Gastroesophageal sphincter (tissue), 4 donors: ENCODE measurements at places on chromosomes 3 and 15.

DNA sequence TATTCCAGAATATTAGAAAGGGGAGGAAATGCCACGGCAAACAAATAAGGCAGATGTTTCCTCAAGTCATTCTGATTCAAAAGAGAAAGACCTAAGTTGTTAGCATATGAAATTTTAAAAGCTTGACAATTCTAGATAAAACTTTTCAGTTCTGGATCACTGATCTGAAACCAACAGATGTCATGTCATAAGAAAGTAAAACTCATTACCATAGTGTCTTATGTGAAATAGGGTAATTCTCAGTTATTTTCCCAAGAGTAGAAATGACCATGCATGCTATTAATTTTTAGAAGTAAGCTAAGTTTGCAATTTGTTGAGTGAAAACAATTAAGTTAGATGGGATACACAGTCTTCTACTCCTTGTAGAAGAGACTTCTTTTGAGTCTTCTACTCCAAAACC lies 630.3 kb downstream of the NAALADL2 start:
- no peak for ATAC-seq

GRCh38 chr3:131282379-131282778 lies 99.2 kb upstream of the NUDT16 start:
- no peak for ATAC-seq

DNA sequence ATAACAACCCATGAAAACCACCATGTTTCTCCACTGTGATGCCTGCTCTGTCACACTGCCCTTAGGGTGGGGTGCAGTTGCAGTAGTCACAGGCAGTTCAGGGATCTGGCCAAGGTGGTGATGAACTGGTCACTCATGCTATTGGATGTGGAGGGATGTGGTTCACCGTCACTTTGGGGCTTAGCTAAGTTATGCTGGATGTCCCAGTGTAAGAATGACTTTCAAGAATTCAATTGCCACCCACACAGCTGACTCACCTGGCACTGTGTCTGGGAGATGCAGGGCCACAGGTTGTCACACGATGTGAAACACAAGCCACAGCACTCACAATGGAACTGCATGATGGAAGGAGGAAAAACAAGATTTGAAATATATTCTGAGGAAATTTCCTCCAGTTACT lies 146.1 kb upstream of the CTNNB1 start:
- no peak for ATAC-seq

DNA sequence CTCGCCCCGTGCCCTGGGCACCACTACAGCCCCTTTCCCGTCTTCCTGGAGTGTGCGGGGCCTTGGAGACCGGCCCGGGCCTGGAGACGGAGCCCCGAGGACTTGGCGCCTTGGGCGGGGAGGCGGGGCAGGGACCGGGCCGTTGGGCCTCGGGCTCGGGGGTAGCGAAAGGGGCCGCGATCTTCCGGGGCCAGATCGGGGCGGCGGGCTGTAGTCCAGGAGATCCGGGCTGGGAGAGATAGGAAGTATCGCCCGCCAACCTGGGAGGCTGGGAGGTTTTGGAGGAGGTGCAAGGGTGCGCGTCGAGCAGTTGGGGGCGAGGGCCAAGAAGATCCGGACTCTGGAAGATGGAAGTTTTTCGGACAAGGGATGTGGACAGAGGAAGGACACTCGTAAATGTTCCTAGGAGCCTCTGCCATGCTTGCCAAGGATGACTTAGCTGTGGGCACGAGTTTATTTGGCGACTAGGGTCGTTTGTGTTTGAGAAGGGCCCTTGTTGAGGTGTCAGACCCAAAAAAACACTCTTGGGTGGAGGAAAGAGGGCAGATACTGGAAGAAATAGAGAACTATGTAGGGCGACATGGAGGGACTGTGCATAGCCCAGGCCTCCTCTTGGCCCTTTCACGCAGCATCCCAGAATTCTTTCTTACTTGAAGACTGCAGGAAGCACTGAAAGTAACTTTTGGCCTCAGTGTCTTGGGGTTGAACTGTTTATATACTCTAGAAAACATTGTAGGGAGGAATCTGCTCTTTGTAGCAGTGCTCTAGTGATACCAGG lies 712 bp downstream of the RTF1 start:
- no peak for ATAC-seq

DNA sequence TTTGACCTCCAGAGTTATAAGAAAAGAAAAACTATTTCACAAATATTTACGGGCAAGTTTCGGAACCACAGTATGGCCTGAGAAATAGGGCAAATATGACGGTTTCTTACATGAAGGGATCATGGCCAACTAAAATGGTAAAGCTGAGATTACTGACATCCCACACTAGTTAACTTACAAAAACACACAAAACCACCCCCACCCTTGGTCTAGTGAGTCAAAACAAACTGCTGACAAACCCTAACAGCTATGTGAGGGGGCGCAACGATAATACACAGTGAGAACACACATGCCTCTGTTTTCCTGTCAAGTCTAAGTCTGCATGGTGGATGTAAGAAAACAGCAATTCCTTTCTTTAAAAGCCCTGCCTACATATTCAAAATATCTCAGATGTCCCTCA lies 32.3 kb downstream of the CBLB start:
- no peak for ATAC-seq

GRCh38 chr3:26015752-26016151 lies 225.9 kb downstream of the OXSM start:
- ATAC-seq, result no peak

GRCh38 chr3:160703974-160704373 lies 27.0 kb downstream of the ARL14 start:
- no peak for ATAC-seq

DNA sequence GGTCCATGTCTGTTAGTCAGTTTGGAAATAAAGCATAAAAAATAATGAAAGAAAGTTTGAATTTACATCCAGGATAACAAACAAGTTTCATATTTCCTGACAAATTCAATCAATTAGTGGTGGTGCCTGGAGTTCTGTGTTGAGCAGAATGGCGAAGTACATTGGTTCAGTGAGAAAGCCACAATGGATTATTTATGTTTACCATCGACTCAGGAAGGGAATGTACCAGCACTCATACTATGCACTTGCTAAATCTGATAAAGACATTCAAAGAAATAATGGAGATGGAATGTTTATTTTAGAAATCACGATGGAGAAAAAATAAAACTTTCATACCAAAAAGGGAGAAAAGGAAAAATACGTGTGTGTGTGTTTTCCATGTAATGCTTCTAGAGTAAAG lies 45.3 kb upstream of the MME start:
- no peak for ATAC-seq

DNA sequence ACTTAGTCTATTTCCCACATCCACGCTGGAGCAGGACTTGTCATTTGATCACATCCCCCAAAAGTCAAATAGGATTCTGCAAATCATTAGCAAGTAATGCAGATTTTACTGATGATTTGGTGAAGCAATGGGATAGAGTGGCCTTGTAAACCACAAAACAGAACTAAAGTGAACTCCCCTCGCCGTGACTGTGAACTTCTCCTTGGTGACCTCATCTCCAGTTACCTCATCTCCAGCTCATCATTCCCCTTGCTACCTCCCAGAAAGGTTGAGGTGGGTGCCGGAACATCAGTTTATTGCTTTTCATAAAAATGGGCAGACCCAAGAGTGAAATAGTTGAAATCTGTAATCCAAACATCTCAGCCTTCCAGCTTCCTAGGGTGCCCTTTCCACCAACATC lies 36.7 kb upstream of the ADPGK start:
- ATAC-seq, result no peak

DNA sequence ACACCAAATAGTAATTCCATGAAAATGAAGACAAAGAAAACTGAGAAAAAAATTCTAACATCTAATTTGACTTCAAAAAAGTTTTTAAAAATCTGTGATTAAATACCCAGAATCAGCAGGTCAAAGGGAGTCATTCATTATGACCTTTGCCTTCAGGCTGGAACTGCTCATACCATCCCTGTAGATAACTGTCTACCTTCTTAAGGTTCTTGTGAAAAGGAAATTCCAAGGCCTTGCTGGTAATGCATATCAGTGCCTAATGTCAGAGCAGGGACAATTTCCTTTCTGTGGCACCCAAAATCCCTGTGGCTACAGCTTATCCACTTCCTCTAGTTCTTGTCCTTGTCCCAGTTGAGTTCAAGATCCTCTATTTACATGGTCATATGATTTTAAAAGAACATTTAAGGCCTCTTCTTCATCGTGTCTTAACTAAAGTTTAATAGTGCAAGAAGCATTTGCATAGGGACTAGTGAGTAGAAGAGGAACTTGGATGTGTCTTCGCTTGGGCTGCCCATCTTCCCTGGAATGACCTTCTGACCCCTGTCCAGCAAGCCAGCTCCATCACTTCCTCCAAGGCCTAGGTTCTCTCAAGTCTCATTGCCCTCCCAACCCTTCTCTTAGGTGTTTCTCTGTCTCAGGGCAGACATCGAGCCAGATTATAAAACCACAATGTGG lies 8.7 kb upstream of the PLCL2 start:
- peak; percentile 28 for ATAC-seq

- ATAC-seq, result peak; percentile 80
These were observed 613.4 kb downstream of the MCTP2 start for GRCh38 chr15:94844538-94845389.

DNA sequence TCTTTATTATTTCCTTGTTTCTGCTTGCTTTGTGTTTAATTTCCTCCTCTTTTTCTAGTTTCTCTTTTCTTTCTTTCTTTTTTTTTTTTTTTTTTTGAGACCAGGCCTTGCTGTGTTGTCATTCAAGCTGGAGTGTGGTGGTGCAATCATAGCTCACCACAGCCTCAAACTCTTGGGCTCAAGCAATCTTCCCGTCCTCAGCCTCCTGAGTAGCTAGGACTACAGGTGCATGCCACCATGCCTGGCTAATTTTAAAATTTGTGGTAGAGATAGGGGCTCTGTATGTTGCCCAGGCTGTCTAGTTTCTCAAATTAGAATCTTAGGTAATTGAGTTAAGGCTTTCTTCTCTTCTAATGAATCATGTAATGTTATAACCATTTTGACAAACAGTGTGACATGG lies 22.4 kb downstream of the SLMAP start:
- ATAC-seq, result no peak
